ENCODE measurements at places on chromosomes 11 and 22.

DNA sequence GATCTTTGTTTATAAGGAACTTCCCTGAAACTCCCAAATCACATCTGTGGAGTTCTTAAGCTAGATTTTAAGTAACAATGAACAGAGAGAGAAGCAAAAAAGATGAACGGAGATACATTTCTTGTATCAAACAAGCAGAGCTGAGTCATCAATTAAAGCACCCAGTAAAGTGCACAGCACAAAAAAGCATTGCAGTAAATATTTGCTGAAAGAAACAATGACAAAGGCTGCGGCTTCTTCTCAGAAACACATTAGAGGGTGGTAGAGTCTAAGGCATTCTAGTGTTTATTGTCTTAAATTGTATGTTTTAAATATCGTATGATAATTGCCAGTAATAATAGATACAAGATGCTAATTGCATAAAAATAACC lies 941.6 kb upstream of the CHORDC1 start:
- no peak for DNase-seq

- DNase-seq, result no peak
These were observed 797 bp downstream of the THY1 start for GRCh38 chr11:119421941-119422808.

DNA sequence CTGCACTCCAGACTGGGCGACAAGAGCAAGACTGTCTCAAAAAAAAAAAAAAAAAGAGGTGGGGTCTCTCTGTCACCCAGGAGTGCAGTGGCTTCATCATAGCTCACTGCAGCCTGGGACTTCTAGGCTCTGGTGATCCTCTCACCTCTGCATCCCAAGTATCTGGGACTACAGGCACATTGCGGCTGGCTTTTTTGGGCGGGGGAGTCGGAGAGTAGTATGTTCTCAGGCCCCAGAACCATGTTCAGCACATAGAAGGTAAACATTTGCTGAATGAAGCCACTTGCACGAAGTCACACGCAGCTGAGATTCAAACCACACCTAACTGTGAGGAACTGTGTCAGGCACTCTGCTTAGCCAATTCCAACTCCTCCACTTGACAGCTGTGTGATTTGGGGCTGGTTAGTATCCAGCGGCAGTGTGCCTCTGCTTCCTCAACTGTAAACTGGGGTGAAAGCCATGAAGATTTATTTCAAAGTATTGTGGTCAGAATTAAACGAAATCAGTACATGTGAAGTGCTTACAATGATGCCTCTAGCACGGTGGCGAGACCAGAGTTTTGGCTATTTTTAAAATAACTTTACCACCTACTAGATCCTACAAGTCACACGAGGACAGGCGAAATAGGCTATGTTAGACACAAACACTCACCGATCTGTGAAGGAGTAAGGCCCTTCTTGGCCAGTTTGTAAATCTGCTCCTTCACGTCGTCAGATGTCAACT lies 789 bp downstream of the RPS13 start:
- DNase-seq, result no peak

DNA sequence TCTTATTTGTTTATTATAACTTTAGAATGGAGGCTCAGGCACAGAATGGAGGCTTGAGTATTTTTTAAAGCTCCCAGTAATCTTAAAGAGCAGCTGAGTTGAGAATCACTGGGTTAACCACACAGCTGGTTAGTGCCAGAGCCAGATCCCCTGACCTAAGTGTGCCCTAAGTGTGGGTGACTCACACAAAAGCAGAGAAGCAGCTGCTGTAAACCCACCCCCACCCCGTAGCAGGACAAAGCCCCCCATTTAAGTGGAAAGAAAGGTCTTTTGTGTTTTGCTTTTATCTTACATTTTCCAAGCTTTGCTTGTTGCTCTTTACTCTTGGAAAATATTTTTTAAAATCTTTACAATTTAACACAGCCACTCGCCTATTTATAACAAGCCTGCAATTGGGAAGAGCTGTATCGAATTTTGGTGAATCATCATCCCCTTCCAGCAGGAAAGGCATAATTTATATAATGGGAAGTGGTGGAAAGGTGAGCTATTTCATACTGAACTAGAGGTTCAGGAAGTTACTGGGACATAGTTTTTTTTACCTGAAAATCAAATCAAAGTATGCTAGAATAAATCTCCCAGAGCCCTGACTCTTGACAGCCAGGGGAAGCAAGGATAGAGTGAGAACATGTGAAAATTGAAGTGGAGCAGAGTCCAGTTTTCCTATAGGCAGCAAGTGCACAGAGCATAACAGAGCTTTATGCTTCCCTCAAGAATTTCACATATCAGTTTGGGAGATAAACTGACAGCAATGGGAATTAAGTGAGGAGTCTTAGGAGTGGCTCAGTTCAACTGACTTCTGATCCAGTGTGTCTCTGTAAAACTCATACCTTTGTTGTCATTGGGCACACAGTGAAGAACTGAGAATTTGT lies 405.7 kb downstream of the AASDHPPT start:
- no peak for DNase-seq

- peak; percentile 69 for DNase-seq
These were observed 16.5 kb upstream of the PRR5 start for GRCh38 chr22:44685384-44686056.

- peak; percentile 6 for DNase-seq
These were observed 53.5 kb downstream of the ENTHD1 start for GRCh38 chr22:39839917-39840510.

DNA sequence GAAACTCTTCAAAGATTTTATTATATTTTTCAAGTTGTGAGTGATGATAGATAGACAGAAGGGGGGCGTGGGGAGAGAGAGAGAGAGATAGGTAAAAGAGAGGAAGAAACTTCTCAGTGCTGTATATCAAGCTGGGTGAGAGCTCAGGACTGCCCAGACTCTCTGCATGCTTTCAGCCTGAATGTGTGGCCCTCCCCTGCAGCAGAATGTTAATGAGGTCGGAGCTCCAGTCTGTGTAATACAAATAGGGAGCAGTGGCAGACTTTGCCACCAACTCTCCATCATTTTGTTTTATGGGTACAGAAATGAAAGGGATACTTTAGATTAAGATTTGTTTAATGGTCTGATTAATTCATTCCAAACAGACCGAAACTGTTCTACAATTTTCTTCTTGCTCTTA lies 752.8 kb downstream of the OPCML start:
- no peak for DNase-seq

GRCh38 chr11:117923275-117923674 lies 5.9 kb downstream of the TMPRSS13 start:
- DNase-seq, result no peak

DNA sequence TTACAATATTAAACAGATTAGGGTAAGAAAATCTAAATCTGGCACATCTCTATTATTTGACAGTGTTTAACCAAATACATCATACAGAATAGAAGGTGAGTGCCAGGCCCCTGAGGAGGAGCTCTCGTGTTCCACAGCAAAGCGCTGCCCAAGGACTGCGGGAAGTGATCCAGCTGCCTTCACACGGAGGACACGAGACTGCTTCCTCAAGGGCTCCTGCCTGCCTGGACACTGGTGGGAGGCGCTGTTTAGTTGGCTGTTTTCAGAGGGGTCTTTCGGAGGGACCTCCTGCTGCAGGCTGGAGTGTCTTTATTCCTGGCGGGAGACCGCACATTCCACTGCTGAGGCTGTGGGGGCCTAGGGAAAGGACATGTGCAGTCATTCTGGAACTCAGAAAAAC lies 71.1 kb downstream of the NCAPD3 start:
- no peak for DNase-seq
